Activated CD8-positive, alpha-beta T cell treated with anti-CD3 and anti-CD28 coated beads for 36 hours (primary cell): ENCODE measurements at places on chromosomes 2 and 18. TPM values are rescaled to one million over a fixed set of nuclear protein-coding genes. Genes with fewer than 3 reads are reported as not detected.

The ACTG2 gene
- 0.11 TPM for total RNA-seq

The PTPRN gene
- 0.92 TPM for total RNA-seq

The IL1B gene
- total RNA-seq: not detected

The FAM237A gene
- total RNA-seq: not detected

The TMEFF2 gene
- not detected for total RNA-seq

The UGT1A8 gene
- not detected for total RNA-seq

The CD8B2 gene
- total RNA-seq: 4.5 TPM

The C2orf78 gene
- total RNA-seq: not detected

GRCh38 chr2:21451403-21451802 lies 327.6 kb downstream of the TDRD15 start:
- no peaks in the 10 kb centered on the region for H3K27me3 ChIP-seq
- DNase-seq: no peak
- H3K4me1 ChIP-seq: no peaks in the 10 kb centered on the region
- H3K27ac ChIP-seq: no peak overlapping the region

GRCh38 chr2:317501-318424 lies 29.9 kb upstream of the ALKAL2 start:
- peak; percentile 68 for DNase-seq
- peaks cover 28% of the 10 kb centered on the region for H3K4me1 ChIP-seq
- peak overlapping the region; percentile 89 for H3K27ac ChIP-seq
- H3K27me3 ChIP-seq: peaks cover 9% of the 10 kb centered on the region
- H3K36me3 ChIP-seq: peaks cover 7% of the 10 kb centered on the region
- peak overlapping the region; percentile 64 for H3K4me3 ChIP-seq

GRCh38 chr2:109209412-109209811 lies 80.4 kb downstream of the SH3RF3 start:
- no peak overlapping the region for H3K4me3 ChIP-seq
- no peaks in the 10 kb centered on the region for H3K36me3 ChIP-seq
- no peak overlapping the region for H3K27ac ChIP-seq

DNA sequence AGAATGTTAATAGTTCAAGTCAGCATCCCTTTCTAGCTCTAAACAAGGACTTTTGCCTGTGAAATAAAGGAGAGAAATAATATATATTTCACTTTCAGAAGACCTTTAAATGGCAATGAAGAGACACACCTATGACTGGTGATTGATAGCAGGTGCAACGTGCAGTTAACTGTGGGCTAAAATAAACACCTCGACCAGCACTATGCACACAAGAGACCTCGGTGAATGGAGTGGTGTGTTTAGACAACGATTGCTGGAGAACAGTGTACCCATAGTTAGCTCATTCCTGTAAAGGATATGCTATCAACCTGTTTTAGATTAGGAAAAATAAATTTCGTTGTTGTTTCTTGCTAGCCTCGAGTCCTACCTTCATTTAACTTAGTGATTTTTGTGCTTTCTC lies 143.4 kb downstream of the NR4A2 start:
- H3K27ac ChIP-seq: no peak overlapping the region
- no peaks in the 10 kb centered on the region for H3K36me3 ChIP-seq
- no peak overlapping the region for H3K4me3 ChIP-seq
- no peak for DNase-seq
- peaks cover 4% of the 10 kb centered on the region for H3K27me3 ChIP-seq
- H3K4me1 ChIP-seq: peaks cover 12% of the 10 kb centered on the region

GRCh38 chr2:96763511-96764252 lies 3.0 kb downstream of the CNNM4 start:
- H3K27ac ChIP-seq: no peak overlapping the region
- peak overlapping the region; percentile 70 for H3K4me3 ChIP-seq
- peak; percentile 29 for DNase-seq
- peaks cover 56% of the 10 kb centered on the region for H3K4me1 ChIP-seq
- H3K36me3 ChIP-seq: no peaks in the 10 kb centered on the region
- H3K27me3 ChIP-seq: no peaks in the 10 kb centered on the region

- H3K4me1 ChIP-seq: no peaks in the 10 kb centered on the region
- H3K27me3 ChIP-seq: no peaks in the 10 kb centered on the region
- H3K27ac ChIP-seq: no peak overlapping the region
These were observed 11.8 kb downstream of the SYT4 start for GRCh38 chr18:43265465-43265864.

- no peak for DNase-seq
- no peak overlapping the region for H3K4me3 ChIP-seq
- no peaks in the 10 kb centered on the region for H3K36me3 ChIP-seq
- no peaks in the 10 kb centered on the region for H3K27me3 ChIP-seq
- no peak overlapping the region for H3K27ac ChIP-seq
These were observed 241.6 kb upstream of the NT5C1B start for GRCh38 chr2:18830962-18831361.

DNA sequence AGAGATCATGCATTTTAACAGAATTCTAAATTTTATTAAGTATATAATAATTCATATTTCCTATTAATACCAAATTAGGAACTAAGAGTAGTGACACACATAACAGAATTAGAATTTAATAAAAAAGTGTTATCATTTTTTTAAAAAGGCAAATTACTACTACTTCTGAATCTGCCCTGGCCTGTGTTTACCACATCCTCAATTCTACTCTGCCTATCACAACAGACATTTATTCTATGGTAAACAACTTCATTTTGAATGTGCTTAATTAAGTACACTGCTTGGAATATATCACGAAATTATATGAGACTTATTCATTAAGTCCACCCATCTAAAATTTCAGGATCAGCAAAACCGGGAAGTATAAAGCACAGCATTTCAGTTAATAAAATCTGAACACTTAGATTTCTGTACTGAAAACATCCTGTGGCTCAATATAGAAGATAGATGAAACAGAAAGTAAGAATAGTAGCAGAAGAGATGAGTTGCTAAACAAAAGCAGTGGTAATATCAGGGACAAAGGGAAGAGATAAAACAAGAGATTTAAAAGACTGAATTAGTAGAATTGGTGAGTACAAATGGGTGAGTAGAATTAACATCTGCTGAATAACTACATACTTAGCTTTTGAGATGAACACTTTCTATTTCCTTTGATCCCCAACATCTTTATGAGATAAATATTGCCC lies 3.7 kb downstream of the SMC6 start:
- H3K27ac ChIP-seq: peak overlapping the region; percentile 9
- no peak overlapping the region for H3K4me3 ChIP-seq
- H3K27me3 ChIP-seq: no peaks in the 10 kb centered on the region
- H3K4me1 ChIP-seq: peaks cover 29% of the 10 kb centered on the region

- H3K4me1 ChIP-seq: peaks cover 7% of the 10 kb centered on the region
- H3K27ac ChIP-seq: no peak overlapping the region
- H3K36me3 ChIP-seq: no peaks in the 10 kb centered on the region
These were observed 570.1 kb downstream of the PLCL1 start for GRCh38 chr2:198374375-198375082.

DNA sequence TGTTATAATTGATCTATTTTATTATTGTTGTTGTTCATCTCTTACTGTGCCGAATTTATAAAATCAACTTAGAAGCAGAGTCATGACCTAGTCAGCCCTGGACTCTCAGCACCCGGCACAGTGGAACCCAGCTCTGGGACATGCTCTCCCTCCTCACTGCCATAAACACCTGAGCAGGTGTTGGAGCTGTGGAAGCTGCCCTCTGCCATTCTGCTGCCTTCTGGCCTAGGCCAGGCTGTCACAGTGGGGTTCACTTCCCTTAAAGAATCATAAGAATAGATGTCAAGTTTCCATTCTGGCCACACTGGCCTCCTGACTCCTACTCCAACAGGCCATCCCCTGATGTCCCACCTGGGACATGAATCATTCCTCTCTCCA lies 192.2 kb downstream of the ZFP36L2 start:
- H3K36me3 ChIP-seq: no peaks in the 10 kb centered on the region
- DNase-seq: no peak
- H3K27ac ChIP-seq: no peak overlapping the region
- no peaks in the 10 kb centered on the region for H3K27me3 ChIP-seq
- peaks cover 12% of the 10 kb centered on the region for H3K4me1 ChIP-seq
- H3K4me3 ChIP-seq: no peak overlapping the region

DNA sequence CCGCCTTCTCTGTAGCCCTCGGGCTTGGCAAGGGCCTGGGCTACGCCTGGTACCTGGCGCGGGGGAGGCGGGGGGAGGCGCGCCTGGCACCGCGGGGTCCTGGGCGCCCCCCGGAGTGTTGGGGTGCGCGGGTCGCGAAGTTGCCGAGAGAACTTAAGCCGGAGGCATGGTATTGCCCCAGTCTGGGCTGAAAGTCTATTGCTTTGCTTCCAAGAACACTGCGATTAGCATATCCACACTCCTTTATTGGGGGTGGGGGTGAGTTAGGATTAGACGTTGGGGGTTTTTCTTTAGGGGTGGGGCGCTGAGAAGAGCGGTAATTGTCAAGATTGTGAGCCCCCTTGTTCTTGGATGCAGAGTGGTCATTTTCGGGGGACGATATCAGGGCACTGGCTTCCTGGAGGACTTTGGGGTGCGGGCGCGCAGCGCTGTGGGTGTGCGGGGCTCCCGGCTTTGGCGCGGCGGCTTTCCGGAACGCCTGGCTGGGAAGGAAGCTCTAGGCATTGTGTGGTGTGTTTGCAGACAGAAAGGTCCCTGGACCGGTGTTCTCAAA lies 798 bp downstream of the TANC1 start:
- no peak overlapping the region for H3K27ac ChIP-seq
- no peaks in the 10 kb centered on the region for H3K36me3 ChIP-seq
- peak overlapping the region; percentile 75 for H3K4me3 ChIP-seq

GRCh38 chr2:102053096-102053495 lies 61.3 kb downstream of the IL1R2 start:
- H3K4me3 ChIP-seq: no peak overlapping the region
- H3K4me1 ChIP-seq: peaks cover 7% of the 10 kb centered on the region
- DNase-seq: no peak
- no peaks in the 10 kb centered on the region for H3K36me3 ChIP-seq
- H3K27me3 ChIP-seq: no peaks in the 10 kb centered on the region

GRCh38 chr2:224293976-224294375 lies 107.9 kb downstream of the FAM124B start:
- no peaks in the 10 kb centered on the region for H3K36me3 ChIP-seq
- no peak for DNase-seq
- no peak overlapping the region for H3K27ac ChIP-seq
- no peaks in the 10 kb centered on the region for H3K4me1 ChIP-seq
- H3K27me3 ChIP-seq: peaks cover 25% of the 10 kb centered on the region

DNA sequence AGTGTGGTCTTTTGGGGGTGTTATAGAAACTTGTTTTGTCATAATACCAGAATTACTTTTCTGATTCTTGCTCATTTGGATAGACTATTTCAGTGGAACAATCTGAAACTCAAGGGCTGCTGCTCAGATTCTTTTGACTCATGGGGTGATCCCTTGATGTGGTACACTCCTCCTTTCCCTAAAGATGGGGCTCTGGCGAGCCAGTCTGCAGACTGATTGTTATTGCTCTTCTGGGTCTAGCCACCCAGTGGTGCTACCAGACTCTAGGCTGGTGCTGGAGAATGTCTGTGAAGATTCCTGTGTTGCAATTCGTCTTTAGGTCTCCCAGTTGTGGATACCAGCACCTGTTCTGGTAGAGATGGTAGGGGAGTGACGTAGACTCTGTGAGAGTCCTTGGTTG lies 4.2 kb upstream of the MARS2 start:
- DNase-seq: peak; percentile 31
- H3K4me1 ChIP-seq: peaks cover 9% of the 10 kb centered on the region
- no peak overlapping the region for H3K4me3 ChIP-seq
- no peaks in the 10 kb centered on the region for H3K27me3 ChIP-seq
- H3K27ac ChIP-seq: no peak overlapping the region

GRCh38 chr18:24108641-24109040 lies 30.2 kb upstream of the CABYR start:
- H3K4me1 ChIP-seq: peaks cover 12% of the 10 kb centered on the region
- H3K36me3 ChIP-seq: peaks cover 4% of the 10 kb centered on the region
- DNase-seq: no peak

DNA sequence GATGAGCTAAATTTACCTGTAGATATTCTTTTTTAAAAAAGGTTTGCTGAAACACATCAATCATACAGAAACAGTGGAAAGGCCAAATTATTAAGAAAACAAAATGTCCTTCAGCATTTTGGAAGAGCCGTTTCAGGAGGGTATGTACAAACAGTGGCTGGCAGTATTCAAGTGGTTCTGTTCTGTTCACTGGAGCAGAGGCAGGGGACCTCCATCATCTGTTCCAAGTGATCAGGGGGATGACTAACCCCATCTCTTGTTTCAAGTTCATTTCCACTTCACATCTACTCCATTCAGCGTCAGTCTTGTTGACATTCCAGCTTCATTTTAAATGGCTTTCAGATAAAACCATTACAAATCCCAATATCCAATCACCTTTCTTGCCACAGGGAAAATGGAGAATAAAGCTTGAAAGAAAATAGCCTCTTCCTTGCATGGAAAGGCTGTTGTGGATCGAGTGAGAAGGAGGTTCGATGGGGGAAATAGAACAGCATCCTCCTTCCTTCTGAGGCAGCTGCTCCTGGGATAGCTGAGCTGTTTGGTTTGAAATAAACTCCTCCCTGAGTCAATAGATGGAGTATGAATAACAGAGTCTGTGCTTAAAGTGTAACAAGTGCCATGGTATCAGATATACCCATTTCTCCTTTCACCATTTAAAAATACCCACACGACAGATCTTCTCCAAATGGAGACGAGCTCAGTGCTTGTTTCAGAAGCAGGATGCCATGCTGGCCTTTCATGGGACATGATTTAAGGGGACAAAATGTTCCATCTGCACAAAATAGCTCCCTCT lies 63.7 kb upstream of the OTOF start:
- H3K4me1 ChIP-seq: no peaks in the 10 kb centered on the region
- no peak overlapping the region for H3K27ac ChIP-seq
- DNase-seq: no peak
- H3K27me3 ChIP-seq: no peaks in the 10 kb centered on the region
- H3K36me3 ChIP-seq: no peaks in the 10 kb centered on the region

- H3K4me1 ChIP-seq: no peaks in the 10 kb centered on the region
- peaks cover 6% of the 10 kb centered on the region for H3K27me3 ChIP-seq
- H3K4me3 ChIP-seq: no peak overlapping the region
- H3K36me3 ChIP-seq: no peaks in the 10 kb centered on the region
These were observed 124.4 kb downstream of the ZBTB7C start for GRCh38 chr18:48284743-48285142.

- no peak overlapping the region for H3K27ac ChIP-seq
- peaks cover 5% of the 10 kb centered on the region for H3K27me3 ChIP-seq
- no peaks in the 10 kb centered on the region for H3K4me1 ChIP-seq
- H3K4me3 ChIP-seq: no peak overlapping the region
- H3K36me3 ChIP-seq: no peaks in the 10 kb centered on the region
These were observed 165.7 kb upstream of the BCL2L11 start for GRCh38 chr2:110955045-110955444.

- H3K36me3 ChIP-seq: peaks cover 2% of the 10 kb centered on the region
- peaks cover 29% of the 10 kb centered on the region for H3K4me1 ChIP-seq
- no peak overlapping the region for H3K27ac ChIP-seq
- no peaks in the 10 kb centered on the region for H3K27me3 ChIP-seq
These were observed 205.8 kb downstream of the PRKCE start for GRCh38 chr2:45857275-45857609.

- H3K4me1 ChIP-seq: no peaks in the 10 kb centered on the region
- no peak for DNase-seq
- H3K27me3 ChIP-seq: no peaks in the 10 kb centered on the region
- H3K27ac ChIP-seq: no peak overlapping the region
- no peak overlapping the region for H3K4me3 ChIP-seq
These were observed 13.6 kb downstream of the ABI2 start for GRCh38 chr2:203341741-203342310.

GRCh38 chr2:109712123-109712449 lies 82.0 kb upstream of the RGPD5 start:
- H3K27me3 ChIP-seq: peaks cover 2% of the 10 kb centered on the region
- no peaks in the 10 kb centered on the region for H3K36me3 ChIP-seq
- no peak for DNase-seq
- no peak overlapping the region for H3K4me3 ChIP-seq
- H3K27ac ChIP-seq: no peak overlapping the region
